ENCODE measurements at places on chromosomes 11 and 22.

GRCh38 chr11:25535467-25536272, 796.3 kb upstream of the ANO3 start:
- peak; percentile 43 for DNase-seq

DNA sequence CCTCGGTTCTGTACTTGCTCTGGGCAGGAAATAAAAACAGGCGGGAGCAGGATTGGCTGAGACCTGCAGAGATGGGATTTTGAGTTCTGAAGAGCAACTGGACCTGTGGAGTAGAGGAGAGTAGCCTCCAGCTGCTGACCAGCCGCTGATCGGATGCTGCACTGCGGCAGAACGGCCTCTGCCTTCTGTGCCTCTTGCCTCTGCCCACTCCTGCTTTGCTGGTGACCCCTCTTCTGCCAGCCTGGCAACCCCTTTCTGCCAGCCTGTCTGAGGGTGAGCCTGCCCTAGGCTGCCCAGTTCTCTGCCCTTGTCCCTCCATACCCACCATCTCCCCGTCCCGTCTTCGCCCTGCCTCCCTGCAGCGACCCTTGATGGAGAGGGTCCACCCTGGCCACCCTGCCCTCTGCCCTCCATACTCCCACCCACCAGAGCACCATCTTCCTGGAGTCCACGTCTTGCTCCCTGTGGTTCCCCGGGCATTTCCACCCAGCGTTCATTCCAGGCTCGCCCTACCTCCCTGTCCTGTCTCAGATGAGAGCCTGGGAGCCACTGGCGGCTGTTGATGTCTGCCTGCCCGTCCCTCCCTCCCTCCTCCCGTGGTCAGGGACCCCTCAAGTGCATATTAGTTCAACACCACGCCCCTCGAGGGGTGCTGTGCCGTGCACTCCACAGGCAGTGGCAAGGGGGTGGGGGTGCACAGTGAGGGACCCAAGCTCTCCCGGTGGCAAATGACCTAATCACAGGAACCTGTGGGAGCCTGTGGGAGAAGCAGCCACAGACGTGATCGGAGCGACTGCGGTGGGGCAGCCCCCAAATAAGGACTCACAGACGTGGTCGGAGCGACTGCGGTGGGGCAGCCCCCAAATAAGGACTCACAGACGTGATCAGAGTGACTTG, 863.3 kb downstream of the TBC1D22A start:
- DNase-seq = no peak

- DNase-seq = no peak
These were observed 10.5 kb downstream of the RPL27A start for GRCh38 chr11:8693010-8693551.

- DNase-seq = no peak
These were observed 14.0 kb downstream of the GALNT18 start for GRCh38 chr11:11607772-11608171.

DNA sequence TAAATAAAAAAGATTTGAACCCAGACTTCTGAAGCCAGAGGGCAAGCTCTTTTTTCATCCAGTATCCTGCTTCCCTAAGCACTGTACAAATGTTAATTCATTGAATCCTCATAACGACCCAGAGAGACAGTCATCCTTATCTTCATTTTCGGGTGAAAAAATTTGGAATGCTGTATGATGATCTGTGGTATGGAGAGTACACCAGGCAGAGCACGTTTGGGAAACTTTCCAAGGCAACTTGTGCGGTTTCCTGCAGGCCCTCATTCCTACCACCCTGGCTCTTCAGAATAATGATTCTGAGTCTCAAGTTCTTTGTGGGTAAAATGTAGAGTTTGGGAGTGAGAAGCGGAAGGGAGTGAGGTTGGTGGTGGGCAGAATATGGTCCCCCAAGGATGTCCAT, 177.9 kb upstream of the CADM1 start:
- DNase-seq = no peak

DNA sequence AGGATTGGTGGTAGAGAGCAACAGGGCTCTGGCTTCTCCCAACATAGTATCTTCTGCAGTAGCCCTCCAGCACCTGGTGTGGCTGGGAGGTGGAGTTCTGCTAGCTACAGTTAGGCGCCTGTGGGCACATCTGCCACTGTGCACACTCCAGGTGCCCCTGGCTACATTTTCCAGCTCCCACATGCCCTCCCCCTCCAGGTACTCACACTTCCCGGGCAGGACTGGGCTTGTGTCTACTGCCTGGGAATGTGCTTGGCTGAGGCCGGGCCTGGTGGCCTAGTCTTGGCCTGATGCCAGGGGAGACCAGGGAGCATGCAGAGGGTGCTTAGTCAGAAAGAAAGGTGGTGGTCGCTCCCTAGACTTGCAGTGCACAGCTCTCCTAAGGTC, 15.8 kb downstream of the PHLDB1 start:
- DNase-seq = peak; percentile 72

DNA sequence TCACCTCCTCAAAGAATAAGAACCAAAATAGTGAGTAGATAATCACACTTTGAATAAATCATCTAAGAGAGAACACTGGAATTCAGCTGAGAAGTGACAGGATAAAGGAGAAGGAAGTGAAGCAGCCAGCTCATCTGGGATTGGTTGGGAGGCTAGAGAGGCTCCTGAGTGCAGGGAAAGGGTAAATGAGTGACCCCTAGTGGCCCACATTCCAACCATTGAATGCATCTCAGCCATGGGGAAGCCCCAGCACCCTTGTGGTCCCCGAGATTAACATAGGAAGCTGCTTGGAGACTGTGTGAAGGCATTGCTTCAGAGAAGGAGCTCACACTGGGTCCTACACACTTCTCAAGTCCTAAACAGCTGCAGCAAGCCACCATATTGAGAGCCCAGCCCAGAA, 82.3 kb downstream of the JRKL start:
- DNase-seq = no peak

GRCh38 chr22:37171662-37172061, 16.4 kb downstream of the C1QTNF6 start:
- no peak for DNase-seq

GRCh38 chr22:49922926-49923325, 4.5 kb downstream of the CRELD2 start:
- DNase-seq = peak; percentile 50

GRCh38 chr11:10349806-10350205, 44.9 kb downstream of the ADM start:
- no peak for DNase-seq

DNA sequence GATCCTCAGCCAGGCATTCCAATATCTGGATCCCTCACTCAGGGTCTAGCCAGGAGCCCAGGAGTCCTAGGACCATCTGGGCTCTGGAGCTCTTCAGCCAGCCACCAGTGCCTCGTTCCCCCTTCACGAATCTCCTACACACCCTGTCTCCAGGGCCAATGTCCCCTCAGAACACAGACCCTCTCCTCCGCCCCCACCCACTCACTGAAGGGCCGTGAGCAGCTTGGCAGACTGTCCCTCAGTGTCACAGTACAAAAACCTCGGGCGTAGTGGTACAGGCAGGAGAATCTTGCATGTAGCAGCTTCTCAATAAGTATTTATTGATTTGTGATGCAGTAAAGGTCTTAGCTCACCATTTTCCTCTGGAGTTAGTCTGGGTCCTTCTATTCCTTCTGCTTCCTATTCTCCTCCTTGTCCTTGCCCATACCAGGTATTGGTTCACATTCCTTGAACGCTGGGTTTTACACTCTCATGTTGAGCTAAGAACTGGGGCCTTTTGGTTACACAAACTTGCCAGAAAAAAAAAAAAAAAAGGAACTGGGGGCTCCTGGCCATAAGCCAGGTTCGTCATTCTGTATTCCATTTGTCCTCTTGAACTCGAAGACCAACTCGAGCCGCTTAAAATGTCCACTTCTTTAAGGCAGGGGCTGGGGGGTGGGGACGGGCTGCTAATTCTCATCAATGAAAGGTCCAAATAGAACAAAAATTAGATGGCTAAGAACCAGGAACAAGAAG, 2.3 kb downstream of the CXCR5 start:
- DNase-seq = no peak

- DNase-seq = no peak
These were observed 27.9 kb downstream of the ZNRF3 start for GRCh38 chr22:28911304-28911690.

GRCh38 chr11:66188580-66188979, 79.9 kb upstream of the RAB1B start:
- DNase-seq = no peak

- DNase-seq = no peak
These were observed 1149.1 kb upstream of the RAG2 start for GRCh38 chr11:37747121-37747520.

DNA sequence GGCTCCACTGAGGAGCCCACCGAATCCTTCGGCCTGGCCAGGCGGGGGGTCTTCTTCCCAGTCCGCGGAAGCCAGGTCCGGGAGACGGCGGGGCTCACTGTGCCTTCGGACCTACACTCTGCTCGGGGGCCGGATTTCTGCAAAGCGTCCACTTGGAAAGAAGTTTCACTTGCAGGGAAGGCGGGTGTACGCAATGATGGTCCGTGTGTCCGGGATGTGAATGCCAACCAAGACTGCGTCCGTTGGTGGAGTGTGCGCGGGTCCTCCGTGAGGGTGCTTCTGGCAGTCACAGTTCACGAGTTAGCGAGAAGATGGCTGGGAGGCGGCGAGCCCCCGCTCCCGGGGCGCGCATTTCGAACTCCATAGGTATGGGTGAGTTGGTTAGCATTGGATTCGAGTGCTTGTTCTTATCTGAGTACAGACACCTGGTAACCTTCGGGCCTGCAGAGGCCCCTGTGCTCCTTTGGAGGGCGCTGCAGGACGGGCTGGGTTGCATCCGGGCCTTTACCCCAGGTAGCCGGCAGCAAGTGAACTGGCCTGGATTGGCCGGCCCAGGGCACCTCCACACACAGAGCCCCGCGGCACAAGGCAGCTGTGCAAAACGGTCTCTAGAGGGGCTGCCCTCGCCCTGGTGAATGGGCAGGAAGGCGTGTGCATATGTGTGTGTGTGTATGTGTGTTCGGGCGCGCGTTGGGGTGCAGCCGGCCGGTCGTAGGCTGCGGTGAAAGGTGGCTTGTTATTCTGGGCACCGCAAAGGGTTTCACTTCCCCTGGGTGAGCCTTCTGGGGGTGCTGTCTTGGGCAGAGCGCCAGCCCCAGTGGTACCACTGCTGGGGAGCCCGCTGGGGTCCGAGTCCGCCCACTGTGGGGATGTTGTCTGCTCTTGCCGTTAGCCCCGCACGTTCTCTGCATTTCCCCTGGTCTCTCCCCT, 13.3 kb upstream of the CYP2R1 start:
- DNase-seq = peak; percentile 51

DNA sequence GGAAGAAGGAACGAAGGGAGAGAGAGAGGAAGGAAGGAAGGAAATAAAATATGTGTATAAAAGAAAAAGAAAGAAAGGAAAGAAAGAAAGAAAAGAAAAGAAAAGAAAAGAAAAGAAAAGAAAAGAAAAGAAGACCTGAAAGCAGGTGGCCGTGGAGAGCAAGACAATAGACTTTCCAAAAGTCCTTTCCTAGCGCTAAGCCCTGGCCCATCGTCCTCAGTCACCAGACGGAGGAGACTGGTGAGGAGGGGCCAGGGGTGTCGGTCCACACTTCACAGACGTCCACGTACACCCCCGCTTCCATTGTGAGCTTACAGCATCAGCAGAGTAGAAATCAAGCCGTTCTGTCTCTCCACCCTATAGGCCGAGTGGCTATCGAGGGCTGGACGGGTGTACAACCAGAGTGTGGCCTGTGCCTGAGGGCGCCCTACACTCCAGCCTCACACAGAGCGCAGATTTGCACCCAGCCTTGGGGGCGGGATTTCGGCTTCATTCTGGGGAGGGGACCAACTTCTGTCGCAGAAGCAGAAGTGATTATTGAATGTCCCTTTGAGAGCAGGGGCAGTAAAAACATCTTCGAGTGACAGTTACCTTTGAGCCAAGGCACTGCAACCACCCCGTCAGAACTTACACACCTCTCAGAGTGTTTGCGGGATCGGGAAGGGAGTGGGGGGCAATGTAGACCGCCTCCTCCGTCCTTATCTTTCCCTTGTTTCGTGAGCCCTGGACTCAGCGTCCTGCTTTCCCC, 2.0 kb upstream of the BSX start:
- DNase-seq = no peak

GRCh38 chr11:73542175-73542574, 55.7 kb downstream of the FAM168A start:
- DNase-seq = no peak

- DNase-seq = no peak
These were observed 57.7 kb downstream of the CABIN1 start for GRCh38 chr22:24068717-24069297.

- DNase-seq = no peak
These were observed 61.5 kb upstream of the EMID1 start for GRCh38 chr22:29143941-29144785.

DNA sequence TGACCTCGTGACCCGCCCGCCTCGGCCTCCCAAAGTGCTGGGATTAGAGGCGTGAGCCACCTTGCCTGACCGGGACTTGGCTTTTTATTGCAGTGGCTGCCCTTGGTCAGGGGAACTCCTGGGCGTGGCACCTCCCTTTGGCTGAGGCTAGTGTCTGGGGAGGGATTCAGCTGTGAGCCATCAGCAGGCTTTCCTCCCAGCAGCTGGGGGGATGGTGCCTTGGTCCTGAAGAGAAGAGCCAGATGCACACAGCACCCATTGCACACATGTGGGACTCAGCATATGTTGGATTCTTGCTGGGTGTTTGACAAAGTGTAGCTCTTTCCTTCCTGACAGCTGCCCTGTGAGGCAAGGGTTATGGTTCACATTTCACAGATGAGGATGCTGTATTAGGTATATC, 8.4 kb downstream of the CYTH4 start:
- peak; percentile 10 for DNase-seq

- DNase-seq = no peak
These were observed 723 bp downstream of the HSCB start for GRCh38 chr22:28742562-28742962.

DNA sequence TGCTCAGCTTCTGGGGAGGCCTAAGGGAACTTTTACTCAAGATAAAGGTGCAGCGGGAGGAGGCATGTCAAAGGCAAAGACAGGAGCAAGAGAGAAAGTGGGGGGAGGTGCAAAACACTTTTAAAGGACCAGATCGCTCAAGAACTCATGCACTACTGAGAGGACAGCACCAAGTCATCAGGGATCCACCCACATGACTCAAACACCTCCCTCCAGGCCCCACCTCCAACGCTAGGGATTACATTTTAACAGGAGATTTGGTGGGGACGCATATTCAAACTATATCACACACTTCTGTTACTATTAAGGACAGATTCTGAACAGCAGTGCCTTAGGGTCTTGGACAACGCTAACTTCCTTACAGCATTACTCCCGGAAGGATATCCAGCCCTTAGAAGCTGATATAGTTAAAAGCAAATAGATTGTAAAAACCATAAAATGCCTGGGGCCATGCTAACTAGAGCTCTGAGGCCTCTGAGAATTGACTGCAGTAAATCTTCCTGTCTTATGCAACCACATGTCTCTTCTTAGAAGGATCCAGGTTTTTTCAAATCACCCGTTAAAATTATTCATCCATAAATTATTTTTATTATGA, 16.7 kb upstream of the ZC3H12C start:
- no peak for DNase-seq

Measured in right cardiac atrium (tissue), 5 donors.